ENCODE measurements at places on chromosomes 16 and 17.

DNA sequence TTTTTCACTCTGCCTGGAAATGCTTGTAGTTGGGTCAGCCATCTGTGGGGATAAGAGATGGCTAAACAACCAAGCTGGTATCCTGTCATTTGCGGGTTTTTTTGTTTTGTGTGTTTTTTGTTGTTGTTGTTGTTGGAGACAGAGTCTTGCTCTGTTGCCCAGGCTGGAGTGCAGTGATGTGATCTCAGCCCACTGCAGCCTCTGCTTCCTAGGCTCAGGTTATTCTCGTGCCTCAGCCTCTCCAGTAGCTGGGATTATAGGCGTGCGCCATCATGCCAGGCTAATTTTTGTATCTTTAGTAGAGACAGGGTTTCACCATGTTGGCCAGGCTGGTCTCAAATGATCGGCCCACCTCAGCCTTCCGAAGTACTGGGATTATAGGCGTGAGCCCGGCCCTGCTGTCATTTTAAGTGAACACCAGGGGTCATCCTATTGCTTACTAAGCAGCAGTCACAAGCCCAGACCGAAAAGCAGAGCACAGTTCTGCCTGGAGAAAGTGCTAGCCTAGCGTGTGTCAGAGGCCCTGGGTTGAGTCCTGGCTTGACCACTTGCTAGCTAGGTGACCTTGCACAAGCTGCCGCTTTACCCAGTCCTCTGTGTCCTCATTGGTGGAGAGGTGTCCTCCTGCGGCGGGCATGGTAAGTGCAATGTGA is 4.6 kb downstream of the SMCR8 start:
- DNase-seq: no peak

GRCh38 chr16:9099131-9099625 is 7.7 kb downstream of the HAPSTR1 start:
- no peak for DNase-seq

DNA sequence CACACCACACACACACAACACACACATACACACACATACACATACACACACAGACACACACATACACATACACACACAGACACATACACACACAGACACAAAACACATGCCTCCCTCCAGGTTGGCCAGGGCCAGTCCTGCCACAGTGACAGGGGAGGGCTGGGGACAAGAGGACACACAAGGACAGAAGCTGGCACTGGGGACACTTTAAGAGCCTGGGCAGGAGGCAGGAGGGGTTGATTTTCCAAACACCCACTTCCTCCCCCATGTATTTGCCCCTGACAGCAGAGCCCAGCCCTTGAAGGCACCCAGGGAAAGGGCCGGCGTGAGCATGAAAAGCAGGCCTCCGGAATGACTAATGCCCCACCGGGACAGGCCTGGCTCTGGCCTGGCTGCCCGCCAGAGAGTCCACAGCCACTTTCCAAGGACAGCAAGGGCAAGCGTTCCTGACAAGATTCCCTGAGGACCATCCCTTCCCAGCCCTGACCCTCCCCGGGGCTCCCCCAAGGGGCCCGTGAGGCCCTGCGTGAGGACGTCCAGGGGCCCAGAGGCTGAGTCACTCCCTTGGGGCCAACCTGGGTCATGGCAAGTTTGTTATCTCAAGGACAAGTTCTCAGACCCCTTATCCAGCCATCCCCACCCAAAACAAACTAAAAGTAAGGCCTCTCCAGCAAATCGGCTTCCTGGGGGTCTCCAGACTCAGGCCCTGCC is 235.6 kb downstream of the ZNF423 start:
- no peak for DNase-seq

- no peak for DNase-seq
Measured at GRCh38 chr16:49455181-49455990, 81.8 kb downstream of the C16orf78 start.

- DNase-seq: no peak
Measured at GRCh38 chr17:51257150-51258081, 2.4 kb downstream of the MBTD1 start.

DNA sequence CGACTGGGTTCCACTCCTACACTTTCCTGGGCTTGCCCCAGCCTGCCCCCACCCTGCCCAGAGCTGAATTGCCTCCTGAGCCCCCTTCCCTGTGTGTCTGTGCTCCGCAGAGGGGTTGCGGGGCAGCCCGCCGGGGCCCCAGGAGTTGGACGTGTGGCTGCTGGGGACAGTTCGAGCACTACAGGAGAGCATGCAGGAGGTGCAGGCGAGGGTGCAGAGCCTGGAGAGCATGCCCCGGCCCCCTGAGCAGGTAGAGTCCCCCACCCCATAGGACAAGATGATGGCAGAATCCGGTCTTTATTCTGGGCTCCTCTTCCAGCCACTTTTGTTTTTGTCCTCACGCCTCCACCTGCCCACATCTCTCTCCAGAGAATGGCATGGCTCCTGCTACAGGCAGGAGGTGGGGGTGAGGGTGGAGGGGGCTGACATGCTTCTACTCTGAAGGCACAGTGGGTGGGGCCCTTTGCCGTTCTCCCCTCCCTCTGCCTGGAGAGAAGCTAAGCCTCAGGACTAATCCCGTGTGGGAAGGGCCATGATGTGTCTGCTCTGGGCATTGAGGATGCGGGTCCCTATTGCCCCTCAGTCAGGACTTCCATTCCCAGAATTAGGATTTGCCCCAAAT is 3.5 kb downstream of the ACBD4 start:
- DNase-seq: no peak

- no peak for DNase-seq
Measured at GRCh38 chr17:4693416-4693815, 10.5 kb downstream of the PELP1 start.

- no peak for DNase-seq
Measured at GRCh38 chr16:27698266-27698665, 148.3 kb downstream of the KATNIP start.

DNA sequence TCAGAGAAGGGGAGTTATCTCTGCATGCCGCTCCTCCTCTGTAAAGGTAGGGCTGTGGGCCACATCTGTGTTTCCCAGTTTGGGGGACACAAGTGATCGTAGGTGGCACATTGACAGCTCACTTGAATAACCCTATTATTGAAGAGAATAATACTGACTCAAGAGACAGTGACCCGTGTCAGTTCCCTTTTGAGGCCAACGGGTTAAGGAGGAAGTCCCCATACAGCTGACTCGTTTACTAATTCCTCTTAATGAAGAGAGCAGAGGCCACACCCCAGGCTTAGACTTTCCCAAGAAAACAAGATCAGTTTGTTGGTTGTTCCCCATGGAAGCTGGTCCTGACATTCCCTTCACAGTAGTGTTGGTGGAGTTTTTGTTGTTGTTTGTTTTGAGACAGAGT is 33.0 kb downstream of the IL4R start:
- DNase-seq: no peak

GRCh38 chr17:57609125-57609877 is 135.8 kb downstream of the CCDC182 start:
- no peak for DNase-seq

DNA sequence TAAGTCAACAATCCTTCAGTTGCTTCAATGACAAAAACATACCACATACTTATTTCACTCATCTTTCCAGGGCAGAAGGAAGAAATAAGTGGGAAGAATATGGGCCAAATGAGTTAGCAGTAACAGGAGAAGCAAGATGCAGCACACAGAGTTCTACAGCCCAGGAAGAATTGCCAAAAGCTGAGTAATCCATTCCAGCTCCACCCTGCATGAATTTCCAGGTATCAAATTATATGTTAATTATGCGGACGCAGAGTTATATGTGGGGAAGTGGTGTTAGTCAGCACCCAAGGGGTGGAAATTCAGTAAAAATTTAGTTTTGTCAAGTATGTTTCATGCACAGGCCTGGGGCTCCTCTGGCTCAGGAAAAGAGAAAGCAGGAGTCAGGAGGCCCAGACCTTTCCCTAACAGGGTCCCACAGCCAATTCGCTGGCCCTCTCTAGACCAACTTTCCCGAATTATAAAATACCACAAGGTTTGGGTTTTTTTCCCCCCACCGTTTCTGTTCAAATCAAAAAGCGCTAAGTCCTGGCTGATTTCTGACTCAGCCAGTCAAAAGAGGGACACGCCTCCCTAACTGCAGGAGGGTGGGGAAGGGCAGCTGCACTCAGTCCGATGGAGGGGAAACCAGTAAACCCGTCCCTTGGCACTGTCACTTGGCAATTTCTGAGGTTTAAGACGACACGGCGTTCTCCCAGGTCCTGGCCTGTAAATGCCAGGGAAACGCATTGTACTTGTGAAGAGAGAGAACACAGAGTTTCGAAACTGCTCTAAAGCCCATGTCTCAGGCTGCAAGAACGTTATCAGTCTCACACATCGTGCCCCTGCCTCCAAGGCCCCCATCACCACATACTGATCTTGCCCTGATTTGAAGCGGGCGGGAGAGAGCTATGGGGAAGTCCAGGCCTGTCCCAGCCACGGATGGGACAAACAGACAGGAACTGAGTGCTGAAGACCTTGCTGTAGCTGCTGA is 58.1 kb downstream of the ZFHX3 start:
- no peak for DNase-seq

- no peak for DNase-seq
Measured at GRCh38 chr16:17431012-17431411, 39.7 kb downstream of the XYLT1 start.

DNA sequence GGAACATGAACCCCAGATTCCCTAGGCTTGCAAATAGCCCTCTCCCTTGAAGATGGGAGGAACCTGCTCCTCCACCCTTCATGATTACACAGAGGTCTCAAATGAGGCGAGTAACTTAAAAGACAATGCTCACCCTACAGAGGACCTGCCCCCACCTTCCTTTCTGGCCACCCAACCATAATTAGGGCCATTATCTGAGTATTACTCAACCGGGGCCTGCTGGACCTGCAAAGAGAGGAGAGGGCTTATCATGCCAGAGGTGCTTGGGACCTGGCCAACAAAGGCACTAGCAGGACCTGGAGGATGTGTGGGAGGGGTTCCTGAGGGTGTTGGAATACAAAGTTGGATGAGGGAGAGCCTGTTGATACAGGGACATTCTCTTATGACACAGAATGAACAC is 42.4 kb downstream of the RNF157 start:
- no peak for DNase-seq

DNA sequence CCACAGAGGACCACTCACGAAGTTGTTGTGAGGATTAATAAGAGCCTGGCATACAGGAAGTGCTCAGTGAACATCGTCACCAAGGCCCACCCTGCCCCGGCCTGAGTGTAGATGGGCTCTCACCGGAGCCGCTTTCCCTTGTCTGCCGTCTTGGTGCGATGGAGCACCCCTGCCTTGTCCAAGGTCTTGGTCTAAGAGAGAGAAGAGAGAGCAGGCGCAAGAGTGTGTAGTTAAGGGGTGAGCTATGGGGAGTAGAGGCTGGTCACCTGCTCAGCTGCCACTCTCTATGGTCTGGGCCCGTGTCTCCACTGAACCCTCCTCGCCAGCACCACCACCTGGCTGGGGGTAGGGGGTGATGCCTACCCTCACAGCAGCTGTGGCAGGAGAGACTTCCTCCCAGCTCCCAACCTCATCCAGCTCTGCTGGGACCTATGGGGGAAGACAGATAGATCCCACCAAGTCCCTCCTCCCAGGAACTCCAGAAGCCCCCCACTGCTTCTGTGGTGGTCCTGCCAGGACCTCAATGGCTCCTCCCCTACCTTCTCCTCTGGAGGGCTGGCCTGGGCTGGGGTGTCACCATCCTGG is 28.7 kb downstream of the ARHGAP27 start:
- no peak for DNase-seq

- no peak for DNase-seq
Measured at GRCh38 chr17:273981-274832, 78.4 kb downstream of the RPH3AL start.

DNA sequence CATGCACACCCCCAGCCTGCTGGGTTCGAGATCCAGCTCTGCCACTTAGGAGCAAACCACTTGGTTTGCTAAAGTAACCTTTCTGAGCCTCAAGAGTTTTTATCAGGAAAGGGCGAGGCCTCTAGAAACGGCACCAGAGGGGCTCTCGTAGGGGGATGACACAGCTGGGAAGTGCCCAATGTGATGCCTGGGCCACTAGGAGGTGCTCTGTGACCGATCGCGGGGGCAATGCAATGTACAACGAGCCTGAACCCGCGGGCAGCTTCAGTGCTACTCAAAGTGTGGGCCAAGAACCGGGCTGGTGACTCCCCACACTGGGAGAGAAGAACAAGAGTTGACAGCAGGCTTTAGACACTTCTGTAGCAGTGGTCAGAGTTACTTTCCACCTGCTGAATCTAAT is 9.4 kb downstream of the C16orf89 start:
- no peak for DNase-seq

DNA sequence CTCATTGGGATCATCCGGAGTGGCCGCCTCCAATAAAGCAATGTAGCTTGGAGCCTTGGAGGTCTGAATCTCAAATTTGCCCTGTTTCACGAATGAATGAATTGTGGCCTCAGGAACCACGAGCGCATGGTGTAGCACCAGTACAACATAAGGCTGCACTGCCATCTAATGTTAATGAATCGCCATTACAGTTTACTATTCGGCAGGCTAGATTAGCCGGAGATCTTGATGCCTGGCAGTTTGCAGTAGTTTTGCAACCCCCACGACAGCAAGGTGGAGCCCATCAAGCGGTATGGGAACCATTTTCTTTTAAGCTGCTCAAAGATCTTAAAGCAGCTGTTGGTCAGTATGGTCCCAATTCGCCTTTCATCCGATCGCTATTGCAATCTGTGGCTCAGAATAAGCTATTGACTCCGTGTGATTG is 18.8 kb downstream of the ALOX15B start:
- DNase-seq: no peak

DNA sequence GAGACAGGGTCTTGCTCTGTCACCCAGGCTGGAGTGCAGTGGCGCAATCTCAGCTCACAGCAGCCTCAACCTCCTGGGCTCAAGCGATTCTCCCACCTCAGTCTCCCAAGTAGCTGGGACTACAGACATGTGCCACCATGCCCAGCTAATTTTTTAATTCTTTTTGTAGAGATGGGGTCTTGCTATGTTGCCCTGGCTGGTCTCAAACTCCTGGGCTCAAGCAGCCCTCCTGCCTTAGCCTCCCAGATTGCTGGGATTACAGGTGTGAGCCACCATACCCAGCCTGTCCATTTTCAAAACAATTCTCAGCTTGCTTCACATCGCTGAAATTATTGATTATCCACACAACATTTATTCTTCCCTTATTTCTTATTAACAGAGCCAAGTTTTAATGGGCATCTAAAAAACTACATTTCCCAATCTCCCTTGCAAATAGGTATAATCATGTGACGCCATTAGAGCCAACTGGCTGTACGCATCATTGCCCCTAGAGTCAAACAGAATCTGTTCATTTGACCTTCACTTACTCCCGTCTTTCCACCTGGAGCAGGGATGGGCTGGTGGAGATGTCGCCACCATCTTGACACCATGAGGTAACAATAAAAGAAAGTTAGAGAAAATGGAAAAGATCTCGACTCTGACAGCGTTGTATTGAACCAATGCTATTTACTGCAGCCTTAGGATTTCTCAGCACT is 148.0 kb upstream of the FOXF1 start:
- DNase-seq: no peak
